Hematopoietic multipotent progenitor cell treated with erythropoietin and hydrocortisone succinate and interleukin-3 and kit ligand, for 17 days (in vitro differentiated cells): ENCODE measurements at places on chromosomes 6 and 20.

DNA sequence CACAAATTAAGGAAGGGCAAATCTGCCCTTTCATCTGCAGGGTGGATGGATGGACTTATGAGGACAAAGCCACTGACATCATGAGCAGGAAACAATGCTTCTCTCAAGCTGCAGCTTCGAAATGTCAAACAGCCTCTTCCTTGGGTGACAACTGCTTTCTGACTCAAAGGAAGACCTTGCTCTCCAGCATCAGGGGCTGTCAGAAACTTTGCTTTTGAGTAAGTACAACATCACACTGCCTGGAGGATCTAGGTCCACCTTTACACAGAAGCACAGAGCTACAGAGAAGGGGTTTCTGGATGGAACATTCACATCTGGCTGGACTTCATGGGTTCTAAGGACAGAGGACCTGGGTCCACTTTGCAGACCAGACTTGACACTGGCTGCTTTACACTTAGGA is 5.9 kb downstream of the CST1 start:
- no peak for DNase-seq

DNA sequence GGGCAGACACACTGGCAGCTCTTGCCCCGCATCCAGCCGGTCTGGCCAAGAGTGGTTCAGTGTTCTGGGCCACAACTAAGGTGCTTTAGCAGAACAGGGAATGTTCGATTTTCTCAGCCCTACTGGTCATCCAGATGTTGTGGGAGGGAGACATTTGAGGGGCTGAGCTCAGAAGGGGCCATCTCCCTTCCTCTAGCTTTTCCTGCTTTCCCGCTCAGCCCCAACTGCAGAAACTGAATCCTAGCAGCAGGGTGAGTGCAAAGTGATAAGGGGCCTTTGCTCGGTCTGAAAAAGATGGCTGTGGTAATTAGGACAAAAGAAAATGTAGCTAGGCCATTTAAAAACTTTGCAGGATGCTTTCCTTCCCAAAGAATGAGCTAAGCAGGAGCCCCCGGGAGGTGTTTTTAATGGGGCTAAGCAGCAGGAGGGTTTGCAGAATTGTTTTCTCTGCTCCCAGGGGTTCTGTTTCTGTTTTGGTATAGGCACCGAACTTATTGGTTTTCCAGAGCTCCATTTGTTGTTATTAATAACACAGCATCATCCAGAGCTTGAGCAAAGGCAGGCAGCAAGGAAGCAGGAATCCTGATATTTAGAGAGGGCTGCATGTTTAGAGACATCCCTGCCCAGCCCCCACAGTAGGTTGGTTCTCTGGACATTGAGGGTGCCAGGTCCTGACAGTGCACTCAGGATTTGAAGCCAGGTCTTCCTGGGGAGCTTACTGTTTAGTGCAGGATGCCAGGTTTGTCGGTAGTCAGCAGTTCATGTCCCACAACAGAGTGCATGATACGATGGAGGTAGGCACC is 210.9 kb downstream of the SLC24A3 start:
- DNase-seq: no peak

GRCh38 chr20:39825950-39826349 is 863.1 kb downstream of the MAFB start:
- DNase-seq: no peak

DNA sequence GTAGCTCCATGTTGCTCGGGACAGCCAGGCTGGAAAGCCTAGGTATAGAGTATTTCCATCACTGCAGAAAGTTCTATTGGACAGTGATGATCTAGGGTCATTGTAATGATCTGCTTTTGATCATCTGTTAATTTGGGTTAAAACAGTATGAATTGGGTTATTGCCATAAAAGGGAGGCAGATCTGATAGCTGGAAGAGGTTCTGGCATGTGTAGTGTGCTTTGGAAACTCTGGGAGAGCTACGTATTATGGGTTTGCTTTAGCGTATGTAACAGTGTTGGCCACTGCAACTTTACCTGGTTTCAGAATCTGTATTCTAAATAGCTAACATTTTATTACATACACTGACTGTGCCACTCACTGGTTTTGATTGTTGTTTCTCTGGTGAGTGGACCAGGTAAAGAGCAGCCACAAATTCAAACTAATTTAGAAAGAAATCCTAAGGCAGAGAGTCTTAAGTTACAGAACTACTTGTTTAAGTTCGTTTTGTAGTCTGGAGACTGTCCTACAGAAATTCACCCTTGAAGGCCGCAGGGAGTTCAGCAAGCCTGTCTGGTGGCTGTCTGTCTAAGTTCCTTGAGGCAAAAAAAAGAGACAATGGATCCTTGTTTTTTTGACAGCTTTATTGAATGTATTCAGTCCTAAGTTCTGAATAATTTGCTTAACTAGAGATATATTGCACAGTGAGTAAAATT is 300.3 kb downstream of the PRL start:
- DNase-seq: no peak

DNA sequence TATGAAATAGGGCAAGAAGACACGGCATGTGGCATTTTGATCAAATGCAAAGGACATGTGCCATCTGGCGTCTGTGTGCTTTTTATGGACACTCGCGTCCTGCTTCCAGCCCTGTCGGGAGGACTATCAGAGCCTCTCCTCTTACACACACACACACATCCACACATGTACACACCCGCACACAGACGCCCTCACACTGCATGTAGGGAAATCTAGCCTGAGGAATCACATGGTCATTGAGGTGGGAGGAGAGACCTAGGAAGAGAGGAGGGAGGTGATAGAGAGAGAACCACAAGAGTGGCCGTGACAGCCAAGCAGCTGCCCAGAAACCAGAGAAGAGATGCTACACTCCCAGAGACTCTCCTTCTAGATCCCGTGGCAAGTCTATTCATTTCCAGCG is 105.9 kb upstream of the CDYL start:
- no peak for DNase-seq

GRCh38 chr6:22350109-22350508 is 53.3 kb upstream of the PRL start:
- DNase-seq: no peak

- no peak for DNase-seq
Observed at GRCh38 chr6:128676456-128676855, 156.1 kb upstream of the PTPRK start.

DNA sequence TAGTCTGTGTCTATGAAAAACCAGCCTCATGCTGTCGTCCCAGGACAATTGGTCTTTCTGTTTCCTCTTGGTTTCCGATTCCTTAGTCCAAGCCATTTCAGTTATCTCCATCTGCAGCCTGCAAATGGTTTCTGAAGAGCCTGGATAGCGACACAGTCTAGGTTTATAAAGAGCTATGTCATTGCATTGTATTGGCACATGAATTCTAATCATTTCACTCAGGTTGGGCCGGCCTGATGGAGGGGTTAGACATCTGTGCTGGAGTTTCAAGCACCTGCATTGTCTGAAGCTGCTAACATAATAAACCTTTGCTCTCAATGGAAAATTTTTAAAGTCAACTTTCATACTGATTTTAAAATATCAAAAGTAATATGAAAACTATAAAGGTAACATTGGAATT is 232.6 kb upstream of the MAP3K7 start:
- DNase-seq: no peak

DNA sequence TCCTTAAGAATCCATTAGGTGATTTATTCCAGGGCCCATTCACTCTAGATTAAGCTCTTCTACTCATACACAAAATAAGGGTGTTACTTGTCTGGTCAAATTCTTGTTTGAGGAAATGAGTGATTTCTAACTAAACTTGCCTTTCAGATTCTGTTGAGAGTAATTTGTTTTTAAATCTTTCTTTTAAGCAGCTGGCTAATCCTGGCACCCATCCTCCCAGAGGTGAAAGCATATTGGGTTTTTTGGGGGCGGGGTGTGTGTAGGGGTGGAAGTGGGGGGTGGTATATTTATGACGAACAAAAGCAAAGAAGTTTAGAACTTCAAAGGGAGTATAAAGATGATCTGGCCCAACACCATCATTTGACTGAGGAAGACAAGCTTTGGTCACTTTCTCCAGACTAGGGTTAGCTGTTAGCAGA is 94.7 kb downstream of the RTN4IP1 start:
- DNase-seq: no peak

- peak; percentile 37 for DNase-seq
Observed at GRCh38 chr6:28353981-28354676, 4.4 kb downstream of the ZKSCAN3 start.

GRCh38 chr6:48109944-48110343 is 1.1 kb downstream of the PTCHD4 start:
- no peak for DNase-seq

DNA sequence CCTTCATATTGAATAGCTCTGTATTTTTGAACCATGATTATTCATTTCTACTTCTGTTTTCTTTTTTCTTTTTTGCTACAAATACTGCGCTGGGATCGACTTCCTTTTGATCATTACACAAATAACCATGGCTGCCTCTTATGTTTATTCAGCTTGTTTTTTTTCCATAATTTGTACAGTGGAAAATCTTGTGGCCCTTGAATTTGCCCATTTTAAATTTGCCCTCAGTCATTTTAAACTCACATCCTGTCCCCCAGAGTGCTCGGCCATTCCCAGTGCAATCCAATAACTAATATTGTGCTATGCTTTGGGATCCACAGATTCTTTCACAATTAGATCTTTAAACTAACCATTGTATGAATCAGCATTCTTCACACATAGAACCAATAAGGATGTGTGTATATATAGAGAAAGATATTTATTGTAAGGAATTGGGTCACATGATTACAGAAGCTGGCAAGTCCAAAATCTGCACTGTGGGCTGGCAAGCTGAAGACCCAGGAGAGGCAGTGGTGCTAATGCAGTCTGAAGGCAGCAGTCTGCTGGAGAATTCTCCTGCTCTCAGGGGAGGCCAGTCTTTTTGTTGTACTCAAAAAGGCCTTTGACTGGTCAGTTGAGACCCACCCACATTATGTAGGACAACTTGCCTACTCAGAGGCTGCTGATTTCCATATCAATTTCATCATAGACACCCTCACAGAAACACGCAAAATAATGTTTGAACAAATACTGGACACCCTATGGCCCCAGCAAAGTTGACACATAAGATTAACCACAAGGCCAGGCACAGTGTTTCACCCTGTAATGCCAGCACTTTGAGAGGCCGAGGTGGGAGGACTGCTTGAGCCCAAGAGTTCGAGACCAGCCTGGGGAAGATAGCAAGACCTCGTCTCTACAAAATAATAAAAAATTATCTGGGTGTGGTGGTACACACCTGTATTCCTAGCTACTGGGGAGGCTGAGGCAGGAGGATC is 147.1 kb downstream of the MTHFD1L start:
- DNase-seq: no peak

GRCh38 chr6:3081960-3082359 is 13.7 kb downstream of the RIPK1 start:
- DNase-seq: no peak

- no peak for DNase-seq
Observed at GRCh38 chr6:25166955-25167748, 112.0 kb upstream of the CARMIL1 start.

DNA sequence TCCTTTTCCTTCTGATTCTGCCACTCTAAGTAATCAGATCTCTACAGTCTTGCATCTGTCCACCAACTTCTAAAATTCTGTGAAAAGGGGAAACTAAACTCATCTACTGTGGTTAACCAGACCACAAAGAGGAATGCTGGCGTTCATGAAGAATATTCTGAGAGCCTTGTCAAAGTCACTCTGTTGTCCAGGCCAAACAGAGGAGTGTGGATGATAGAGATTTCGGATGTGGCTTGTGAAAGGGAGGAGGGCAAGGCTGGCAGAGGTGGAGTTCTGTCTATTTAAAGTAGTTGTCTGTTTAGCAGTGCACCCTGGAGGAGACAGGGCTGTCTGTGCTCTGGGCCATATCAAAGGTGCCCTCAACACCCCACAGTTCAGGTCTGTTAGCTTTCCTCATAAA is 33.9 kb downstream of the CCN2 start:
- no peak for DNase-seq

DNA sequence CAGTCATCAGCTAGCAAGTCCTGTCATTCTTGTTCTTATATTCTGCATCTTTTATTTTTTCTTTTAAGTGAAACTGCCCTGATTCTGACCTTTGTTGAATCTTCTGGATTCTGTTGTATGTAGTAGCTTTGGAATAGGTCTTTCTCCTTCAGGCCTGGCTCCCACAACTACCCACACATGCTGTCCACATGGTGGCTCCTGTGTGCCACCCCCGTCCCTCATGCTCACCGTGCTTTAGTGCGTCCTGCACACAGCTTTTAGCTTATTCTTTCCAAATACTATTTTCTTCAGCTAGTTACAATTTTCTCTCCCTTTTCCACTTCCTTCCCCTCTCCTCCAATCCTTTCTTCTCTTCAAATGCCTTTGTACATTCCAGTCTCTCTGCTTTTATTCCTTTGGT is 61.8 kb downstream of the CTNNBL1 start:
- DNase-seq: no peak

- DNase-seq: no peak
Observed at GRCh38 chr20:53643031-53643832, 49.6 kb upstream of the ZNF217 start.

DNA sequence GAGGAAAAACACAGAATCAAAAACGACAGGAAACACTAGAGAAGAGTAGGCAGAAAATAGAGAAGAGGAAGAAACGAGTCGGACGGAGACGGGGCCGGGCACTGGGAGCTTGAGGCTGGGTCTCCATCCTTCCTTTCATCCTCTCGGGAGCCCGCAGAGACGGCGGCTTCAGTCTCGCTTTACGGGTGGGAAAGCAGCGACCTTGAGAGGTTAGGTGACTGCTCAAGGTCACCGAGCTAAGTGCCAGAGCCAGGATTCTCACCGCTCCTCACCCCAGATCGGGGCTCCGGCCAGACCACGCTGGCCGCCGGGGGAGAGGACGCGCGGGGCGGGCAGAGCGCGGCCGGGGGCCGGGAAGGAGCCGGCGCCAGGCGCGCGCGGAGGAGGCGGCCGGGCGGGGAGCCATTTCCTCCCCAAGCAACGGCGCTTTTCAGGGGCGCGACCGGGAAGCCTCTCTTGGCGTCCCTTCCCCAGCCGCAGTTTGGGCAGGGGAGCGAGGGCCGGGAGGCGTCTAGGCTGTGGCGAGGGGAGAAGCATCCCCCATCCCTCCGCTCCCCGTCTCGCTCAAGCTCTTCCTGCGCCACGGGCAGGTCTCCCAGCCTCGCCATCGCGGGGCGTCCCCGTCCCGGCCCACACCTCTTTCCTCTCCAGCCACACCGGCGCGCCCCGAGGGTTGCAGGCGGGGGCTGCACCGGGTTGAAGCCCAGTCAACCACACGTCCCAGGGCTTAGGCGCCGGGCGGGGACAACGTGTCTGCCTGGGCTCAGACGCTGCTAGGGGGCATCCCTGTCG is 24.1 kb upstream of the MAP3K7 start:
- no peak for DNase-seq

GRCh38 chr6:6046716-6047115 is 40.0 kb upstream of the NRN1 start:
- no peak for DNase-seq

- DNase-seq: no peak
Observed at GRCh38 chr20:39837561-39837960, 851.5 kb downstream of the MAFB start.

DNA sequence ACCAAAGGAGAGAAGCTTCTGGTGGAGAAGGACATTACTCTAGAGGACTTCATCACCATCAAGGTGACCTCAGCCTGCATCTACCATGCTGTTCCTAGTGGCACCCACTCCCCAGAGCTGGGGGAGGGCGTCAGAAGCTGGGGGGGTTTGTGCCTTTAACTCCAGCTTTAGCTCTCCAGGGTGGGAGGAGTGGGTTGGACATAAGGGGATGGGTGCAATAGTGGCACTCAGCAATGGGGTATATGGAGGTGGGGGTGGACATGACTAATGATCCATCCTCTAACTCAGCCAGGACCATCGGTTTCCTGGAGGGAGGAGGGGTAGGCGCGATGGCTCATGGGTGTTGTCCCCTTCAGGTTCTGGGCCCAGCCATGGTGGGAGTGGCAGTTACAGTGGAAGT is 40.1 kb downstream of the SNRPB start:
- DNase-seq: no peak

GRCh38 chr20:38207621-38208020 is 42.6 kb upstream of the TGM2 start:
- no peak for DNase-seq

- DNase-seq: no peak
Observed at GRCh38 chr20:8369311-8369710, 237.2 kb downstream of the PLCB1 start.
